Activated CD4-positive, CD25-positive, alpha-beta regulatory T cell treated with anti-CD3 and anti-CD28 coated beads, Interleukin-2, amount 50 U/mL, for 24 hours (primary cell): ENCODE measurements at places on chromosomes 7 and 10.

GRCh38 chr10:34186745-34187144 is 628.4 kb downstream of the PARD3 start:
- ATAC-seq = no peak

DNA sequence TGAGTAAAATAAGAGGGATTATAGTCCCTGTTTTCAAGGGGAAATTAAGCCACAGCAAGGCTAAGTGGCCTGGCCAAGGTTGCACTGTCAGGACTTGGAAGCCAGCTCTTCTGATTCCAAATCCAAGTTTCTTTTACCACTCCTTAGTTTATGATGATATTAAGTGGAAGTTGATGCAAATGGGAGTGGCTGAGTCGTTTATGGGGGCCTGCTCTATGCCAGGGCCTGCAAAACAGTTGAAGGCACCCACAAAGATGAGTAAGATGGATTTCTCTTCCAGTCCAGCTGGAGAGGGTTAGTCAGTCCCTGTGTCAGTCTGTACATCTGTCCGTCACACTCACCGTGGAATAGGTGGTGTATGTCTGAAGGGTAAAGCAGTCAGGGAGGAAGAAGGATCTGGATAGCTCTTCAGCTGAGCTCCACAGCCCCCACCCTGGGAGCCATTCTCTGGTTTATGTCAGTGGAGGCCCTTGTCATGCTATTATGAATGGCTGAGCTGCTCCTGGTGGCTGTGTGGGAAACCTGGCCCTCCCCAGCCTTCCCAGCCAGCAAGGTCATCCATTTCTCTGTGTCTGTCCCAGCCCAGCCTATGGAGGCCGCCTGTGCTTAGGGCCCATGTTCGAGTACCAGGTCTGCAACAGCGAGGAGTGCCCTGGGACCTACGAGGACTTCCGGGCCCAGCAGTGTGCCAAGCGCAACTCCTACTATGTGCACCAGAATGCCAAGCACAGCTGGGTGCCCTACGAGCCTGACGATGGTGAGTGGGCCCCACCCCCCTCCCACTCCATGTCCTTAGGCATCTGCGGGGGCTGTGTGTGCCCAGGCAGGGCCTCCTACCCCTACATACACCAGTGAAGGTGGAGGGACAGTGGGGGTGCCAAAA is 44.5 kb downstream of the TBATA start:
- no peak for ATAC-seq

DNA sequence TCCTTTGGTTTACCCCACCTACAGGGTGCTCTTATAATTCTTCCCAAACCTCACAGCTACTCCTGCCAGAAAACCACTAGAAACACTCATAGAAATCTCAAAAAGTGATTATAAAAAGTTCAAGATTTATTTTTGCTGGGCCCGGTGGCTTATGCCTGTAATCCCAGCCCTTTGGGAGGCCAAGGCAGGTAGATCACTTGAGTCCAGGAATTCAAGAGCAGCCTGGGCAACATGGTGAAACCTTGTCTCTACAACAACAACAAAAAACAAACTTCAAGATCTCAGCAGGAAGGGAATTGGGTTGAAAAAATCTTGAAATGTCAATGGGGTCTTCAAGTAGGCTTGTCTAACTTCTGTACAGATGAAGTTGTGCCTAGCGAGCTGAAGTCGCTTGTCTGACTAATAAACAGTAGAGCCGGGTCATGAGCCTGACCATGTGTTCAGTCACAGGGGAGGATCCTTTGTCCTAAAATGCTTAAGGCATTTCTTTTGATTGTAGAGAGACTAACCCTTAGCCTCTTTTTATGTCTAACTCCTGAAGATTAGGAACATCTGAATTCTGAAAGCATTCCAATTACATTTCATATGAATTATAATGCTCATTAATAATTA is 124.6 kb downstream of the NOC3L start:
- no peak for ATAC-seq

DNA sequence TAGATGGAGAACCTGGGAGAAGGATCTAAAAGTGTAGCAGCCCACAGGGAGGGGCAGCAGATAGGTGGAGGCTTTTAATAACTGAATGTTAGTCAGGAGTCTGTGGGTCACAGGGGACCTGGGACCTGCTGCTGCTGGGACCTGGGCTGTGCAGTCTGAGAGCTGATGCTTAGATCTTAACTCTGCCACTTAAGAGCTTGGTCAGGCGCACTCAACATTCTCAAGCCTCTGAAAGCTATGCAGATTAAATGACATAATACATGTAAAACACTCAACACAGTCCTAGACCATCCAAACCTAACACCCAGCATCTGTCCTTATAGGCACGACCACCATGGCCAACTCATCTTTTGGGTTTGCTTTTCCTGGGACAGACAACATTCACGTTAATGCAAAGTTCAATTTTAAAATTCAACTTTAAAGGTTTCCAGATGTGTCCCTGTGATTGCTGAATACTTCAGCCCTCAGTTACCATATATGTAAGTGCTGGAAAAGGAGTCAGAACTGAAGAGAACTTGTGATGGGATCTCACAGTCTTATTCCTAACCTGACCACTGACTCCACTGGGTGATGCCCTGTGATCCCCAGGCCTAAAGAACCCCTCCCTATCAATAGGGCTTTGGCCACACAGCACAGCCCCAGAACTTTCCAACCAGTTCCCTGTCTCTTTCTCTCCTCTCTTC is 321.0 kb downstream of the PLXNA4 start:
- ATAC-seq = no peak

GRCh38 chr10:37488792-37489657 is 363.6 kb downstream of the ANKRD30A start:
- no peak for ATAC-seq

DNA sequence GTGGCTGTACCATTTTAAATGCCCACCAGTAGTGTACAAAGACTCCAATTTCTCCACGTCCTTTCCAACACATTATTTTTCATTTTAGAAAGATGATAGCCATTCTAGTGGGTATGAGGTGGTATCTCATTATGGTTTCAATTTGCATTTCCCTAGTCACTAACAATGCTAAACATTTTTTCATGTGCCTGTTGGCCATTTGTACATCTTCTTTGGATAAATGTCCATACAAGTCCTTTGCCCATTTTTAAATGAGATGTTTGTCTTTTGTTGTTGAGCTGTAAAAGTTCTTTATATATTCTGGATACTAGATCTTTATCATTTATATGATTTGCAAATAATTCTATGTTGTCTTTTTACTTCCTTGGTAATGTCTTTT is 18.9 kb upstream of the BPGM start:
- no peak for ATAC-seq

DNA sequence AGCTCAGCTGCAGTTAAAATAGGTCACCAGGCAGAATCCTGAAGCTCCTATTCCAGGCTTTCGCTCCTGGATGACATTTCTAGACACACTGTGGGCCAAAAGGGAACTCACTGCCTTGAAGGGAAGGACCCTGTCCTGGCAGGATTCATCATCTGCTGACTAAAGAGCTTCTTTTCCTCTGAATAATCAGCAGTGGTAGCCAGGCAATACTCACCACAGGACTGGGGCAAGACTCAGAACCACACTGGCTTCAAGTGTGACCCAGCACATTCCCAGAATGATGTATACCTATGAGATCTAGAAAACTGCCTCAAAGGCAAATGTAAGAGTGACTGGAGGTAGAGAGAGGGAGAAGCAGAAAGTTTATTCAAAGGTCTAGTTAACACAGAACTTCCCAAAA is 29.5 kb upstream of the EBF3 start:
- no peak for ATAC-seq

DNA sequence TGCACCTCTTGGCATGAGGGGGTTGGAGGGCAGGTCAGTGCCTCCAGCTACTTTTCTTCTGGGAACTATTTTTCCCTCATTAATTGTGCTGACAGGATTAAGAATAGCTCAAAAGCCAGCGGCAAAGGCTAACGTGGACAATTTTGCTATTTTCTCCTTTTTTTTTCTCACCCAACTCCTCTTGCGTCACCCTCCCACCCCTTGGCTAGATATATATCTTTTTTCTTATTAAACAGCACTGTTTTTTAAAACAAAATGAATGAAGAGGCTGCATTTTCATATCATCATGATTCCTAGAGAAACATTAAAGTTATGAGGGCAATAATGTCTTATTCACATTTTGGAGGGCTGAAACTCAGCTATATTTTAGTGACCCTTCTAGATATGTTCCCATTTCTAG is 251.8 kb upstream of the NFE2L3 start:
- ATAC-seq = no peak

GRCh38 chr7:99779949-99780348 is 4.0 kb downstream of the CYP3A4 start:
- no peak for ATAC-seq

DNA sequence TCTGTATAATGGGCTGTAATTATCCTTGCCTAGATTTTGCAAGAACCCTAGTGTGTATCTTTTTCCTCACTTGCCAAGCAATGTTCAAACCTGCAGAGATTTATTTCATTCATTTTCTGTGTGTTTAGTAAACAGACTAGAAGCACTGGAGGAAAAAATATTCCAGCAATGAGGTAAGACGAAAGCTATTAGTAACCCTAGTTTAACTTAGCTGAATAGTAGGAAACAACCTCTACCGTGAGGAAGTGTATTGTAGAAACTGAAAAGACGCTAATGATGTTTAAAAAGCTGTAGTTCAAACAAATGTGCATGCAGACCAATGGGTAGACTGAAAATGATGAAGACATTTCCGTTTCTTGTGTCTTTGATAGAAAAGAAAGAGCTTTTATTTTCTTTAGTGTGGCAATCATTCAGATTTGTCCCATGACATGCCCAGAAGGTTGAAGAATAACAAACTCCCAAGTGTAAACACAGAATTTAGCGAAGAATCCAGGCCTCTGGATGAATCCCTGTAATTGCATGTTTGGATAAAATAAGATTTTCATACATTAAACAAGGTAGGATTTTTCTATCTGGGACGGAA is 20.7 kb downstream of the CAV1 start:
- ATAC-seq = no peak

- no peak for ATAC-seq
These were observed 164.7 kb downstream of the ACTR3B start for GRCh38 chr7:152924238-152924637.

DNA sequence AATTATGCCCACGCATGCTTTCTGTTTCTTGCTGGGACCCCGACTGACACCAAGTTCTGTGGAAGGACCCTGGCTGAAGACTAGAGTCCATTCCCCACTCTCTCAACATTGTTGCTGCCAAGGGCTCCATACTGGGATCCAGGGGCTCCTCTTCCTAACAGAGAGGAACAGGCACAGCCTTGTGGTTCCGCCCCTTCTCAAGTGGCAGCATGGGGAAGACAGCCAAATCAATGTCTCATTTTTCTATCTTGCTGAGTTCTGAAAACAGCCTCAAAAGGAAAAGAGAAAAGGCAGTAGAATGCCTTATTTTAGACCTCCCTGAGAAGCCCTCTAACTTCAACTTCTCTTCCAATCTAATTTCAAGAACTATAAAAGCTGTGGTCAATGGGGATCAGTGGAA is 23.7 kb upstream of the LAMB1 start:
- ATAC-seq = no peak

DNA sequence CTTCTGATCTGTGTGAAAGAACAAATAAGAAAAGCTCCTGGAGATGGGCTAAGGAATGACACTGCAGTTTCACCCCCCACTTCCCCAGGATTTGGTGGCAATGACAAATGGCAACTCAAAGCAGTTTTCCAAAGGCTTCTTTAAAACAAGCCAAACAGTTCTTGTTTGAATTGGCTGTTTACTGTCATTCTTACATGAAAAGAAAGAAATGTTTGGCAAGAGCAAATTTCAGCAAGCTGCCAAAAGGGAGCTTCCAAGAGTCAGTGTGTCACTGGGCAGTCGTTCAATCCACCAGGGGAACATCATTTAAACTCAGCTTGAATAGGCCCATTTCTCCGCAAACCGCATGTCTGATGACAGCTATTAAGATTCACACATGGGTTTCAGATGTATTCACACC is 119.0 kb upstream of the RHOBTB1 start:
- no peak for ATAC-seq

DNA sequence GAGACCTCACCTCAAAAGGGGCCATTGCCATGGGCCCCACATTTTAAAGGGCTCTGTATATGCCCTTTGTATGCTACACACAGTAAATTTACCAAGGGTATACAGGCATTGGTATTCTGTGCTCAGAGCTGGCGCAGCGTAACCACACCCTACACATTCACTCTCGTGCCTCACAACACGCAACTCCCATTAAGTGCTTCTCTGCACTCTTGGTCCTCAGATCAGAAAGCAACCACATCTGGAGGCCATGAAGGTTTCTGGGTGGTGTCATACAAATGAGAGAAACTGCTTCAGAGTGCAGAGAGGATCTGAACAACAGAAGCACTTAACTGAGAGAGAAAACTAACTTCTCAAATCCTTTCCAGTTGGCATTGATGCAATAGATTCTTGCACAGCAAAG is 9.4 kb upstream of the CACUL1 start:
- ATAC-seq = no peak

DNA sequence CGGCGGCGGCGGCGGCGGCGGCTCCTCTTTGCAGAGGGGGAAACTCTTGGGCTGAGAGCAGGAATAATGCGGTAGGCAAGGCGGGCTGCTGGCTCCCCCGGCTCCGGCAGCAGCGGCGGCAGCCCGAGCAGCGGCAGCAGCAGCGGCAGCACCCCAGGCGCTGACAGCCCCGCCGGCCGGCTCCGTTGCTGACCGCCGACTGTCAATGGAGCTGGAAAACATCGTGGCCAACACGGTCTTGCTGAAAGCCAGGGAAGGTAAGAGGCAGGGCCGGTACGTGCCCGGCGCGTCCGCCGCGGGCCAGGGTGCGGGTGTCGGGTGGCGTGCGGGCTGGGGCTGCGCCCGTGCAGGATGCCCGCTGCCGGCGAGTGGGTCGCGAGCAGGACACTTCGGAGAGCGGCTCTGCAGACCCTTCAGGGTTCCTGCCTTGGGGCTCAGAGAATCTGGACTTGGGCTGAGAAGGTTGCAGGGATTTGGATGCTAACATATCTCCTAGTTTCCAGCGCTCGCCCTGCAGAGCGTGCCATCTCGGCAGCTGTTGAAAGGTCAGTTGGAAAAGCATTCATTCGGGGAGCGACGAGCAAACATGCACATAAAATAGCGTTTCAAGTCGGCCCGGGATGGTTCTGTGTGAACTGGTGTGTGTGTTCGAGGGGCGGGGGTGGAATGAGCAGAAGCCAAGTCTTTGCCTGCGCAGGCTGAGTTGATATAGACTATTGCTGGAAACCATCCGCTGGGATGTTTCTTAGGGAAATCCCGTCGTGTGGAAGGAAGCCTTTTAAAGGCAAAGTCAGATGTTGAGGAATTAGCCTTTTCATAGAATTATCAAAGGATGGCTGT is 562 bp downstream of the GRK5 start:
- no peak for ATAC-seq

DNA sequence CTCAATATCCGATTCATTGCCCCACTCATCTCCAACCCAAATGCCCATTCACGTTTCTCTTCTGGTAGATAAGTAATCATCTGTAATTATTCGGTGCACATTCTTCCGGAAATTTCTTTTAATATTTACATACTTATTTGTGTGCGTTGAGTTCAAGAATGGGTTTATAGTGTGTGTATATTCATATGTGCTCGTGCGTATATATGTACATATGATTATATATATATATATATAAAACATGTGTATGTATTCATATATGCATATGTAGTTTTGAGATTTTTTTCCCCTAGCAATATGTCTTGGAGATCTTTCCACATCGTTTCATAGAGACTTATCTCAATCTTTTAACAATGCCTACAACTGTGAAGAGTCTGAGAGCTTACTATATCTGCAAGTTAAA is 118.2 kb downstream of the MDFIC start:
- ATAC-seq = no peak

GRCh38 chr10:122062831-122063674 is 74.1 kb downstream of the TACC2 start:
- ATAC-seq = no peak

- ATAC-seq = no peak
These were observed 245.5 kb downstream of the DYNC1I1 start for GRCh38 chr7:96017877-96018276.
